ENCODE measurements at places on chromosomes 5 and 9.

- DNase-seq = no peak
Observed at GRCh38 chr5:37037840-37038239, 161.3 kb downstream of the NIPBL start.

GRCh38 chr5:90849939-90850338 is 291.3 kb downstream of the ADGRV1 start:
- no peak for DNase-seq

GRCh38 chr9:94869415-94869843 is 142.9 kb downstream of the AOPEP start:
- no peak for DNase-seq

DNA sequence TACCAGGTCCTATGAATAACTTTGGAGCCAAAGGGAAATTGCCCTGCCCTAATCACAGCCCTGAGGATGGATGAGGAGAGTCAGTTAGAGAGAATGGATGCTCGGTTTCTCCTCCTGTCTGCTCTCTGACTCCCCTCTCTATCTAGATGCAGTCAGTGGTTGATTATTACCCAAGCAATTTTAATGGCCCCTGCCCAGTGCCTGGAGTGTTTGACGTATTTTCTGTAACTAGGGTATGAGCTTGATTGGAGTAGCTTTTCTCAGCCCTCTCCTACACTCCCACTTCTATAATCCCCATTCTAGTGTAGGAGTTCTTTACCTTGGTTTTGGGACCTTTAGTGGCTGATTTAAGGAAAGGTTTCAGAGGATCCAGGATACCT is 60.4 kb downstream of the DOCK2 start:
- DNase-seq = no peak

DNA sequence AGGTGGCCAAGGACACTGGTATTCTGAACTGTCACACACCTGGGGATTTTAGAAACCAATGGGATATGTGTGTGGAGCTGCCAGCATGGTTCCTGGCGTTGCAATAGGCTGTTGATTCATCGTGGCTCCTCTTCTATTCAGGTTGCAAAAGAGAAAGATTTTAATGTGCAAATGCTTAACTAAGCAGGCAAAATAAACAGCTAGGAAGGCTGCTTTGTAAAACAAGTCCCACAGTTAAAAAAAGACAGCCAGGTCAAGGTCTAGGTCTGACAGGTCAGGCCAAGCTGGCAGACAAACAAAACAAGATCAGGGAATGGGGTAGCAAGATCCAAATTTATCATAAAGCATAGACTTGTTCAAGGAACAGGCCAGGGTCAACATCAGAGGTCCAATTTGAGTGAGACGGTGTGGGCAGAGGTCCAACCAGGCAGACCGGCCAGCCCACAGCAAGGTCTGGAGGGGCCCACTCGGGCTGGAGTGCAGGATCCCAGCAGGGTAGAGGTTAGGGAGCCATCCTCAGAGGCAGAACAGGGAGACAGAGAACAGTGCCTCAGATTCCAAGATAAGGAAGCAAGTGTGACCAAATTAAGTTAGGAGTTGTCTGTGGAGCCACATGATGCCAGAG is 45.6 kb downstream of the SUB1 start:
- DNase-seq = no peak

- peak; percentile 56 for DNase-seq
Observed at GRCh38 chr5:76175051-76175666, 92.0 kb downstream of the SV2C start.

DNA sequence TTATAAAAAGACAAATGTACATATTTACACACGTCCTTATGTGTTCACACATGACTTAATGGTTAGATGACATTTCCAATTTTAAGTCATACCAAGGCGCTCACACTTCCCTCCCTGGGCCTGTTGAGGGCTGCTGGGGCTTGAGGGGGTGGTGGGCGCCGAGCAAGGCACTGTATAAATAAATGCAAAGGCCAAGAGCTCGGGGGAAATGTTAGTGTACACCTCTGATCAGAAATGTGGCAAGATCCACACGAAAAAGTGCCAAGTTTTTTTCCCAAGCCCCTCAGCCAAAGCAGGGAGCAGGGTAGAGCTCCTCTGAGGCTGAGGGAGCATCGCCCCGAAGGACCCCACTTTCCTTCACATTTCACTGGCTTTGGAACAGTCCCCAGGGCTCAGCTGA is 7.5 kb downstream of the IRF1 start:
- DNase-seq = no peak

GRCh38 chr9:83677596-83677995 is 30.2 kb downstream of the UBQLN1 start:
- DNase-seq = no peak

DNA sequence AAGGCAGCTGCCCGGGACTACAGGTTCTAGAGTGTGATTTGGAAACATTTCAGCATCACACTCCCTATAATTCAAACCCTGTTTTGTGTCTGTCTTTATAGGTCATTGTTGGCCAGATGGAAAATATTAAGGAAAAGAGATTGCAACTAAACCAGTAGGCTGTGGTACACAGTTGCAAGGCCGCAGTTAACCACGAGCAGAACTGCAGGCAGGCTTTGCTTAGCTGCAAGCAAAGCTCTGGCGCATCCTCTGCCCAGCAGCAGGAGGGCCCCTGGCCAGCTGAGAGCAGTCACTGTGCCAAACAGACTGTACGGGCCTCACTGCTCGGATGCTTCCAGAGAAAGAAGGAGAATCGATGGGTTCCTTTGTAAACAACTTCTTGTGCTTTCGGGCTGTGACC is 204.5 kb downstream of the DENND1A start:
- DNase-seq = no peak

GRCh38 chr9:85215961-85216360 is 525.8 kb downstream of the AGTPBP1 start:
- DNase-seq = no peak

DNA sequence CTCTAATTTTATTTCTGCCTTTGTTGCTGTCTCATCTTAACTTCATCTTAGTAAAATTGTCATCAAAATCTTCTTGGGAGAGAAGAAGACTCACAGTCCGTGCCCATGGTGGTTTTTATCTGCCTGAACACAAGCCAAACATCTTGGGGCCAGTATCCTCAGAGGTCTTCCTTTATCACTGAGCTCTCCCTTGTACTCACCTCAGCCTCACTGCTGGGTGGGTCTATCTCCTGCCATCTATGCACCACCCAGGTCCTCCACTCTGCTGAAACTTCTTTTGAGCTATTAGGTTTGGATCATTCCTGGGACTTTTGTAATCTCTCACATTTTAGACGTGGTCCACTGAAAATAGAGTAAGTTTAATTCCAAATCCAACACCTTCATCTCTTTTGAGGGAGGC is 116.3 kb upstream of the EPB41L4A start:
- no peak for DNase-seq

- DNase-seq = no peak
Observed at GRCh38 chr5:56986626-56986947, 34.7 kb upstream of the MIER3 start.

DNA sequence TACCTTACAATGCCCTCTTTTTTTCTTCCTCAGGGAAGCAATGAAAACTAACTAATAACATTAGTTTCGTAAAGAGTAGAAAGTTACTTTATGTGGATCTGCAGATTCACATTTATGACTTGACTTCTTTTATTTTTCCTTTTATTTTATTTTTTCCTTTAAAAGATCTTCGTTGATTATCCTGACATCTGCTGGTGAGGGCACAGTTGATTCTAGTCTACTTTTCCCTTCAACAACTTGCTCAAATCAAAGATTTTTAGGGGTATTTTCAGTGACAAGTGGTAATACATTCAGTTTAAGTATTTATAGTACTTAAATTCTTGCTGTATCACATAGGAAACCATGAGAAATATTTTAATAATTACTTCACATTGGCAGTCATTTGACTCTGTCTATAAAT is 4.9 kb downstream of the EDIL3 start:
- no peak for DNase-seq

DNA sequence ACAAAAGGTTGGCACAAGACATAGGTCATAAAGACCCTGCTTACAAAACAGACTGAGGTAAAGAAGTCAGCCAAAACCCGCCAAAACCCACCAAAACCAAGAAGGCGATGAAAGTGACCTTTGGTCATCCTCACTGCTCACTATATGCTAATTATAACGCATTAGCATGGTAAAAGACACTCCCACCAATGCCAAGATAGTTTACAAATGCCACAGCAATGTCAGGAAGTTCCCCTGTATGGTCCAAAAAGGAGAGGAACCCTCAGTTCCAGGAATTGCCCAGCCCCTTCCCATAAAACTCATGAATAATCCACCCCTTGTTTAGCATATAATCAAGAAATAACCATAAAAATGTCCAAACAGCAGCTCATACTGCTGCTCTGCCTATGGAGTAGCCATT is 27.7 kb downstream of the MLLT3 start:
- no peak for DNase-seq

DNA sequence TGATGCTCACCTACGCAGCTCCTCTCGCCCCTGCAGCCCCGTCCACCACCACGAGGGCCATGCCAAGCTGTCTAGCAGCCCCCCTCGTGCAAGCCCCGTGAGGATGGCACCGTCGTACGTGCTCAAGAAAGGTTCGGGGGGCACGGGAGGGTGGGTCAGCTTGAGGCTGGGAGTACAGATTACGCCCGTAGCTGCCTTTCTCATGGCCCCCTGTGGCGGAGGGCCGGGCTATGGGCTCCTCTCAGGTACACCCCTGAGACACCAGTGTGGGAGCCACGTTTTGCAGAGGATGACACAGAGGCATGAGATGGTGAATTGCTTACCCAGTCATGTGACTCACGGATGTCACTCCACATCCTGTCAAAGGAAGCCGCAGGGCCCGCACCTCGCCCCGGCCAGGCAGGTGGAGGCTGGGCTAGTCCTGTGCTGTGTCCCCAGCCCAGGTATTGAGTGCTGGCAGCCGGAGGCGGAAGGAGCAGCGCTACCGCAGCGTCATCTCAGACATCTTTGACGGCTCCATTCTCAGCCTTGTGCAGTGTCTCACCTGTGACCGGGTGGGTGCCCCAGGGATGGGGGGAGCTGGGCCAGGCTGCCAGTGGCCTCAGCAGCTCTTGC is 33.7 kb downstream of the USP20 start:
- DNase-seq = no peak

DNA sequence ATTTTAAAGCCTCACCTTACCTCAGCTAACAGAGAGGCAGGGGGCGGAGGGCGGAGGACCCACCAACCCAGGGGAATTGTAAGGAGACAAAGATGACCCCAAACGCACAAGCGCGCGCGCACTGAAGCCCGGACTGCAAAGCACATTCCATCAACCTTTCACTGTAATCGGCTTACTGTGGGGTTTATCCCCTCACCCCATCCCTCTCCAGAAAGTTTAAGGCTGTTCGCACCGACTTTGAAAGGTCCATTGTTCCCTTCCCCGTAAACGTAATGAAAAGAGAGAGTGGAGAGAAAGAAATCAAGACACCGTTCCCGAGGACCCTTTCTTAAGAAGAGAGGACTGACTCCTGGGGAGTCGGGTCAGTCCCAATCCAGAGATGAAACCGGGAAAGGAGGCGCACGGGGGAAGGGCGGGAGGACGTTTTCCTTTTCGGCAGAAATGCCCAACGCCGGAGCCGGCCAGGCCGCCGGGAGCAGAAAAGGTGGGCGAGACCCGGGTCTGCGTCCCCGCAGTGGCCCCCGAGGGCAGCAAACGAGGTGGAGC is 464 bp downstream of the CEMIP2 start:
- peak; percentile 59 for DNase-seq

Measured in neuronal stem cell (in vitro differentiated cells).